ENCODE measurements at places on chromosomes 6 and 20.

- H3K27me3 ChIP-seq = no peaks in the 10 kb centered on the region
- no peak for DNase-seq
- no peak overlapping the region for H3K4me3 ChIP-seq
- H3K4me1 ChIP-seq = peaks cover 5% of the 10 kb centered on the region
- no peaks in the 10 kb centered on the region for H3K36me3 ChIP-seq
Measured at GRCh38 chr20:62052842-62053464, 12.7 kb downstream of the TAF4 start.

- no peak overlapping the region for H3K4me3 ChIP-seq
- no peak for DNase-seq
- H3K36me3 ChIP-seq = no peaks in the 10 kb centered on the region
- no peaks in the 10 kb centered on the region for H3K27me3 ChIP-seq
- H3K4me1 ChIP-seq = no peaks in the 10 kb centered on the region
Measured at GRCh38 chr6:102197211-102197610, 803.7 kb downstream of the GRIK2 start.

DNA sequence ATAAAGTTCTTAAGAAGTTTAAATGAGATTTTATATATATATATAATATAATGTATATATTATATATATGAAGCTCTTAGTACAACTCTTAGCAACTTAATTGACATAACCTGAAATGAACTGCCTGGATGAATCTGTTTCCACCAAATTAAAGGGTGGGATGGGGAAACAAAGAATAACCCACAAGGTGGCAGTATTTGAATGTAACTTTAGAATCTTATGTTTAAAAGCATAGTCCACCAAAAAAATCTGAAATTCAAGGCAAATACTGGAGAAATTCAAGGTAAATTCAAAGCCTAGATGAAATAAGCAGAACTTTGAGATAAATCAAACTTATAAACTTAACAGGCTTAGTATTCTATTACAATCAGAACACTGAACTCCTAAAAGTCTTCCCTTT, 4.4 kb upstream of the IBTK start:
- DNase-seq = no peak
- no peak overlapping the region for H3K4me3 ChIP-seq

DNA sequence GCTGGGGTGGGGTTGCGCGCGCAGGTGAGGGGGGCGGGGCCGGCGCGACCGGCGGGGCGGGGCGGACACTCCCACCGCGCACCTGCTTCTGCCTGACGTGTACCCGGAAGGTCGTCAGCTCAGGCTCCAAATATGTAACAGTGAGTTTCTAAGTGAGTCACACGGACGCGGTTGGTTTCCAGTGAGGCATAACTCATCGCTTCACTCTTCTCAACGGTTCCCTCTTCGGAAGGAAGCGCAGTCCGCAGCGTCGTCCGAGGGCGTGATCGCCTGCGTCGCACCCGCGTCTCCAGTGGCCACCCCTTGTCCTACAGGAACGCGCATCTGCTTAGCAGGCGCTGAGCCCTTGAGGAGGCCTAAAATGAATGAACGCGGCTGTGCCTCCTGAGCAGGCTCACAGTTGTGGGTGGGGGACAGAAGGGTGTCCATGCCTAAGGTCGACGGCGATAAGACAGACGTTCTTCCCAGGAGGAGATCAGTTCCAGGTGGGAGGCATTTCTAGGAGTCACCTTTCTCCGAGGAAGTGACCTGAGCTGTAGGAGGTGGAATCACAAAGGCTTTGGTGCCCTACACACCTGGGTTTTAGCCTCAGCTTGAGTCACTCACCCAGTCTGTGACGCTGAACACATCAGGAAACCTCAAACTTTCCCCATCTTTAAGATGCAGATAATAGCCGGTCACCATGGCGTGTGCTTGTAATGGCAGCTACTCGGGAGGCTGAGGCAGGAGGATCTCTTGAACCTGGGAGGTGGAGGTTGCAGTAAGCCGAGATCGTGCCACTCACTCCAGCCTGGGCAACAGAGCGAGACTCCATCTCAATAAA, 50.9 kb upstream of the EZR start:
- no peaks in the 10 kb centered on the region for H3K27me3 ChIP-seq
- peak overlapping the region; percentile 99 for H3K27ac ChIP-seq
- H3K4me3 ChIP-seq = peak overlapping the region; percentile 57
- peak; percentile 67 for DNase-seq

- H3K27ac ChIP-seq = no peak overlapping the region
- no peaks in the 10 kb centered on the region for H3K4me1 ChIP-seq
- no peaks in the 10 kb centered on the region for H3K27me3 ChIP-seq
- H3K36me3 ChIP-seq = no peaks in the 10 kb centered on the region
- no peak for DNase-seq
Measured at GRCh38 chr6:15282334-15282733, 36.5 kb downstream of the JARID2 start.

DNA sequence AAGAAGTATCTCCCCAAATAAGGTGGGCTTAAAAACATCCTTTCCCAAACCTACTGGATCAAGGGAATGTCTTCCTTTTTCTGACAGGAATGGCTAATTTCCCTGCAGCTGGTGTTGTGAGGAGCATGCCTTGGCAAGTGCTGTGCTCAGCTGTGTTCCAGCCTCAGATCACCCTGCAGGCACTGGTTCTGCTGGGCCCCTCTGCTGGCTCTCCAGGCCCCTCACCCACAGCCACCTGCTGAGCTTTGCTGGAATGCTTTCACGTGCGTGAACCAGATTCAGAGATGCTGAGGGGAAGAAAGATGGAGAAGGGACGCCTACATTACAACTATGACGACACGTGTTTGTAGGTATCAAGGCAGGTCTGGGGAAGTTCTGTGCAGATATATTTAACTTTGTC, 71.3 kb upstream of the FOXC1 start:
- H3K36me3 ChIP-seq = no peaks in the 10 kb centered on the region
- H3K4me3 ChIP-seq = no peak overlapping the region
- H3K4me1 ChIP-seq = peaks cover 18% of the 10 kb centered on the region
- no peak overlapping the region for H3K27ac ChIP-seq
- DNase-seq = no peak
- no peaks in the 10 kb centered on the region for H3K27me3 ChIP-seq

- no peaks in the 10 kb centered on the region for H3K36me3 ChIP-seq
- no peaks in the 10 kb centered on the region for H3K27me3 ChIP-seq
- no peak for DNase-seq
- no peaks in the 10 kb centered on the region for H3K4me1 ChIP-seq
- H3K4me3 ChIP-seq = no peak overlapping the region
Measured at GRCh38 chr6:9484686-9485085, 930.2 kb downstream of the TFAP2A start.

- peaks cover 6% of the 10 kb centered on the region for H3K4me1 ChIP-seq
- H3K27ac ChIP-seq = no peak overlapping the region
- no peak for DNase-seq
- H3K4me3 ChIP-seq = no peak overlapping the region
- H3K36me3 ChIP-seq = no peaks in the 10 kb centered on the region
Measured at GRCh38 chr20:50813801-50814200, 18.9 kb downstream of the BCAS4 start.

- no peaks in the 10 kb centered on the region for H3K4me1 ChIP-seq
- no peaks in the 10 kb centered on the region for H3K36me3 ChIP-seq
- no peak overlapping the region for H3K4me3 ChIP-seq
- H3K27me3 ChIP-seq = no peaks in the 10 kb centered on the region
Measured at GRCh38 chr20:15930311-15931305, 642.6 kb downstream of the KIF16B start.

DNA sequence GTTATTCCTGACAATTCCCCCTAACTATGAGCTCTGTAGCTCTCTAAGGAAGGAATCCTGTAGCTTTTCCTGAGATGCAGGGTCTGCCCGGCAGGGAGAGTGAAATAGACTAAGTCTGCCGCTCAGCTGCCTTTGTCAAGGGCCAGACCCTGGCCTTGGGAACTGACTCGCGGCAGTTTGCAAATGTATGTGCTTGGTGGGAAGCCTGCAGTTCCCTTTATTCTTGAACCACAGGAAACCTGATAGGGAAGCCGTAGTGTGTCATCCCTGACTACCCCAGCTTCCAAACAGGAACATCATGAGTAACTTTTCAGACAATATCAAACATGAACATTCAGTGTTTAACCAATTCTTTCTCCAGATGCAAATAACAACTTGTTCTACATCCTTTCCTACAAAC, 78.7 kb upstream of the IFNGR1 start:
- H3K27ac ChIP-seq = no peak overlapping the region
- no peak overlapping the region for H3K4me3 ChIP-seq
- no peak for DNase-seq
- no peaks in the 10 kb centered on the region for H3K27me3 ChIP-seq
- no peaks in the 10 kb centered on the region for H3K4me1 ChIP-seq

DNA sequence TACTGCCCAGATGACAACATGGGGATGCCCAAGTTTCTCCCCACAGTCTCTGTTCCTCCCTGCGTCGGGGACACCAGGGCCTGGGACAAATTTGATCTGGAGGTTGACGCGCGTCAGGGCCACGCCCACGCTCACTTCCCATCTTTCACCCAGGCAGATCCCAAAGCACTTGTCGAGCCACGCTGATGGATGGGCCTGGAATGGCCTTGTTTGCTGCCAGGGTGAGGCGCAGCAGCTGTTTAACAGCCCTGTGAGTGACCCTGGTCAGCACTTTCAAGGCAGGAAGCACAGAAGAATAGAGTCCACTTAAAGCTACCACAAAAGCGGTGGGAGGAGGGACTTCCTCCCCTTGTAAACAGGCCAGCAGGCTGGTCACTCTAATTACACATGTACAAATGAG, 324.7 kb upstream of the JARID2 start:
- H3K36me3 ChIP-seq = no peaks in the 10 kb centered on the region
- H3K4me3 ChIP-seq = no peak overlapping the region
- H3K4me1 ChIP-seq = no peaks in the 10 kb centered on the region
- H3K27ac ChIP-seq = no peak overlapping the region
- no peak for DNase-seq
- no peaks in the 10 kb centered on the region for H3K27me3 ChIP-seq

DNA sequence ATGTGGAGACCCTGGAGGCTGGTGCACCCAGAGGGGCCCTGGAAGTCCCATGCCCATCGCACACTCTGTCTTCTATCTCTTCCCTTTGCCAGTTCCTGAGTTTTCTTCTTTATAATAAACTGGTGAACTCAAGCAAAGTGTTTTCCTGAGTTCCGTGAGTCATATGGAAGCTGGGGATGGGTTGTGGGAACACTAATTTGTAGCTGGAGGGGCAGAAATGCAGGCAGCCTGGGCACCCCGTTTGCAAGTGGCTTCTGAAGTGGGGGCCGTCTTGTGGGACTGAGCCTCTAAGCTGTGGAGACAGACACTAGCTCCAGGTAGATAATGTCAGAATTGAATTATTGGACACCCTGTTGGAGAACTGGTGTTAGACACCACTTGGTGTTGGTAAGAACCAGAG, 3.2 kb upstream of the PPP1R3G start:
- no peak overlapping the region for H3K4me3 ChIP-seq
- H3K36me3 ChIP-seq = no peaks in the 10 kb centered on the region
- H3K4me1 ChIP-seq = no peaks in the 10 kb centered on the region

GRCh38 chr20:51789434-51789833, 12.9 kb downstream of the SALL4 start:
- no peaks in the 10 kb centered on the region for H3K4me1 ChIP-seq
- no peaks in the 10 kb centered on the region for H3K36me3 ChIP-seq
- no peak overlapping the region for H3K4me3 ChIP-seq

DNA sequence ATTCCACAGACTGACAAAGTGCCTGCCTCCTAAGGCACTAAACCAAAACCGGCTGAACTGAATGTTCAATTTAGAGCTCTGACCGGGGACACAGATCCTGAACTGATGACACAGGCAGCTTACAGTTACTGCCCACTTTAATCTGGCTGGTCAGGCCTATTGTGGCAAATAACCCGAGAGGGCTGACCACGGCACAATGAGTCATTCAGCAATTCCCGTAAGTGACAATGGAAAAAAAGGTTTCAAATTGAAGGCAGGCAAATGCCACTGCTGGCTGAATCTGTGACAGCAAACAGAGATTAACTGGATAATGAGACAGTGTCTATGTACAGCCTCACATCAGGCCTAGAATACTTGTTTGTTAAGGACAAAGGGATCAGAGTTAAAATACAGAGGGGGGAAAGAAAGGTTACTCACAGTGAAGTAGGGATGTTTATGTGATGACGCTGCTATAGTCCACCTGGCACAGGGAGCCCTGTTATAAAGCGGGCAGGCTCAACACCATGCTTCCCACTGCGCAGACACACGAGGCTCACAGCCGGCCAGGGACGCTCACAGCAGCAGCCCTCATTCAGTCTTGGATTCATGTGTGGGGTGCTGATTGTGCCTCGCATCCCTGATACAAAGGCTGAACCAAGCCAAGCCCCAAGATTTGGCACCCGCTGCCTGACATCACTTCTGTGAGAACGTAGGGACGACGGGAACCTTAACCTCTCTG, 54.4 kb downstream of the RTN4IP1 start:
- no peaks in the 10 kb centered on the region for H3K27me3 ChIP-seq
- no peak overlapping the region for H3K4me3 ChIP-seq
- no peaks in the 10 kb centered on the region for H3K4me1 ChIP-seq
- peaks cover 11% of the 10 kb centered on the region for H3K36me3 ChIP-seq

GRCh38 chr20:62423326-62423706, 4.0 kb downstream of the RBBP8NL start:
- H3K4me1 ChIP-seq = no peaks in the 10 kb centered on the region
- DNase-seq = no peak
- H3K27ac ChIP-seq = no peak overlapping the region
- H3K36me3 ChIP-seq = no peaks in the 10 kb centered on the region

GRCh38 chr20:15594158-15594695, 979.0 kb downstream of the KIF16B start:
- no peaks in the 10 kb centered on the region for H3K36me3 ChIP-seq
- no peak for DNase-seq
- H3K27ac ChIP-seq = no peak overlapping the region
- no peaks in the 10 kb centered on the region for H3K4me1 ChIP-seq
- H3K27me3 ChIP-seq = no peaks in the 10 kb centered on the region

- H3K4me3 ChIP-seq = peak overlapping the region; percentile 62
- DNase-seq = peak; percentile 40
- peak overlapping the region; percentile 75 for H3K27ac ChIP-seq
- no peaks in the 10 kb centered on the region for H3K36me3 ChIP-seq
- H3K4me1 ChIP-seq = peaks cover 20% of the 10 kb centered on the region
- no peaks in the 10 kb centered on the region for H3K27me3 ChIP-seq
Measured at GRCh38 chr6:26158581-26159356, 71.5 kb downstream of the HFE start.

DNA sequence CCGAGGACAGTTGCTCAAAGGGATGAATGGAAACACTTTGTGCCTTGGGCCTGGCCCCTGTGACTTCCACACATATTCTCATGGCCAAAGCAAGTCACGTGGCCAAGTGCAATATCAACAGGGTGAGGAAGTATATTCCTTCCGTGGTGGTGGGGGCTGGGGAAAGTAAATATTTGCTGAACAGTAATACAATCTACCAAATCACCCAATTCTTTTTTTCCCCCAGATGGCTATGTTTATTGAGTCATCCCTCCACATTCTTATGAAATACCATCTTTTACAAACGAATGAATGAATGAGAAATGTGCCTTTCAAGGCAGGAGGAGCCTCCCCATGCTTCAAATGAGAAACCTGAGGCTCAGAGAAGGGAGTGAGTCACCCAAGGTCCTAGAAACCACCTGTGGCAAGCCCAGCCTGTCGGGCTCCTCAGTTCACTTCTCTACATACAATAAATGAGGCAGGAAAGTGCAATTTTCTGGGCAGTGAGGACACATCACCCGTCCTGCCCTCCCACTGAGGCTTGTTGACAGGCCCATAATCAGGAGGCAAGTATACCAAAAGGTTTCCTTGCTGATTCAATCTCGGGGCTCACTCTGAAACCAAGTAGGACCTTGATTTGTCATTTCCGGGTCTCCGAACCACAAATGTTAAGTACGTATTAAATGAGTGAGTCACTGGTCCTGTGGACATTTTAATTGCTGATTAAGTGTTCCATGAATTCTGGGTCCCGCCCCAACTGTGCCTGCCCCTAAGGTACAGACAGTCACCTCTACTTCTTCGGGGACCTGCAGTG, 25.3 kb upstream of the TOP1 start:
- no peaks in the 10 kb centered on the region for H3K36me3 ChIP-seq
- H3K4me1 ChIP-seq = peaks cover 7% of the 10 kb centered on the region
- H3K27me3 ChIP-seq = no peaks in the 10 kb centered on the region
- DNase-seq = peak; percentile 60

All from effector memory CD4-positive, alpha-beta T cell (primary cell).